ENCODE measurements at places on chromosomes 11 and 22.

DNA sequence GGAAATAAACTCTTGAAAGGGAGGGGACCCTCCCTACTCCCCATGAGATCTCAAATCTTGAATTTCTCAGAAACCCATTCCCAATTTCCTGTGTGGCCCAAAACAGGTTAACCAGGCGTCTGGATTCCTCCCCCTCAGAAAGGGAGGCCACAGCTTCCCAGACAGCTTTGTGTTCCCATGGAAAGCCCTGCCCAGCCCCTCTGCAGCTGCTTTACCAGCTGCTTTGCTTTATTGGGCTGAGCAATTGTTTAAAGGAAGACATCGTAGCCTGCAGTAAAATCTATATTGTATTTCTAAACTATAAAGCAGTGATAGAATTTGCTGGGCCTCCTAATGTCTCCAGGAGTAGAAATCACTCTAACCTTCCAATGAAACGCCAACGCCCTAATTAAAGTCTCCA lies 97.4 kb downstream of the CHST1 start:
- no peak for DNase-seq

DNA sequence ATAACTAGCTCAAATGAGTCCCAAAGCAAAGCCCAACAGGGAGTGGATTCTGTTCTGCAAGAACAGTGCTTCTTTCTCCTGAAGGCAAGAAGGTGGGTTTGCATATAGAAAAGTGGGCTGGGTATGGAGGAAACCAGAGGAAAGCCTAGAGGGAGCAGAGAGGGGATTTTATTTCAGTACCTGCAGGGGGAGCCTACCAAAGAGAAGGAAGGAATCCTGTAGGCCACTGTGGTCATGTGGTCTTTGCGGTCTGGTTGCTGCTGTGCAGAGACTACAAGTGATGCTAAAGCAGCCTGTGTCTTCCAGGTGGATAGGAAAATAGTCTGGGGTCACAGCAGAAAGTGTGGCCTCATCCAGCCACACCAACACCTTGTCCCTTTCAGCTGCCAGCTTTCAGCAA lies 33.2 kb upstream of the ZBTB16 start:
- DNase-seq = no peak

- DNase-seq = no peak
These were observed 22.4 kb downstream of the DEPDC5 start for GRCh38 chr22:31776231-31776630.

GRCh38 chr22:20499769-20500168 lies 4.2 kb upstream of the KLHL22 start:
- DNase-seq = no peak

GRCh38 chr22:42269432-42270175 lies 849 bp downstream of the TCF20 start:
- DNase-seq = peak; percentile 60

DNA sequence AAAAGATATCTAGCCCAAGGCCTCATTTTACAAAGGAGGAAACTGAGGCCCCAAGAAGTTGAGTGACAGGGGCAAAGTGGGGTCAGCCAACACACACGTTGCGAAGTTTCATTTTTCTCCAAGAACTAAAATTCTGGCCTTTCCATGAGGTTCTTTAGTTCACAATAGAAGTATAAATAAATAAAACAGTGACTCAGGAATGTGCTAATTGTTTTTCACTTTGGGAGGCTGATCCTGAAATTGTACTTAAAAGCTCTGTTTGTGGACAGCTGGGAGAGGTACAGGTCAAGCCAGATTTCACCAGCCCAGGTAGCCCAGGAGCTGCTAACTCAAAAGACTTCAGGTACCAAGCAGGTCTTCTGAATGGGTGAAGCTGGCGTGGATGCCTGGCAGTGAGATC lies 105.2 kb downstream of the TRAF6 start:
- DNase-seq = no peak

- no peak for DNase-seq
These were observed 31.9 kb downstream of the POU2AF1 start for GRCh38 chr11:111347002-111347722.
